ENCODE measurements at places on chromosomes 11 and 22. TPM values are rescaled to one million over a fixed set of nuclear protein-coding genes. Genes with fewer than 3 reads are reported as not detected.

TMEM191C gene
- total RNA-seq: 0.33 TPM

MS4A6E gene
- not detected for total RNA-seq

GVQW3 gene
- total RNA-seq: 11.2 TPM

FAM181B gene
- 1.0 TPM for total RNA-seq

MS4A15 gene
- not detected for total RNA-seq
